Pancreas (tissue), 10 donors: ENCODE measurements at places on chromosomes 3 and 15. TPM values are rescaled to one million over a fixed set of nuclear protein-coding genes. Genes with fewer than 3 reads are reported as not detected.

- no peaks in the 10 kb centered on the region for H3K4me1 ChIP-seq
- no peak for DNase-seq
- H3K27me3 ChIP-seq: no peaks in the 10 kb centered on the region
- H3K4me3 ChIP-seq: no peak overlapping the region
- no peaks in the 10 kb centered on the region for H3K36me3 ChIP-seq
Observed at GRCh38 chr15:51375966-51376640, 34.6 kb downstream of the GLDN start.

DNA sequence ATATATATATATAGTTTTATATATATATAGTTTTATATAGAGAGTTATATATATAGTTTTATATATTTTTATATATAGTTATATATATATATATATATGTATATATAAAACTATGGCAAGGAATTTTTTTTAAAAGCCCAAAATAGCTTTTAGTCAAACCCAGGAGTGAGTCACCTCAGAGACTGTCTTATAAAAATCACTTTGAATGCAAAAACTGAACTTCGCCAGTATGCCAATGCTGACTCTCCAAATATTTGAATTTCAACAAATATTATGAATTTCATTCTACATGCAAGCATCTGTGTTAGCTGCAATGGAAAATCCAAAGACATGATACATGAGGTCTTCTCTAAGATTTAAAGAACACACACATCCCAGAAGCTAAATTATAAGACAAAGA is 132.8 kb upstream of the NR2F2 start:
- DNase-seq: no peak
- H3K4me3 ChIP-seq: no peak overlapping the region
- no peaks in the 10 kb centered on the region for H3K4me1 ChIP-seq
- H3K27ac ChIP-seq: no peak overlapping the region
- H3K27me3 ChIP-seq: no peaks in the 10 kb centered on the region

DNA sequence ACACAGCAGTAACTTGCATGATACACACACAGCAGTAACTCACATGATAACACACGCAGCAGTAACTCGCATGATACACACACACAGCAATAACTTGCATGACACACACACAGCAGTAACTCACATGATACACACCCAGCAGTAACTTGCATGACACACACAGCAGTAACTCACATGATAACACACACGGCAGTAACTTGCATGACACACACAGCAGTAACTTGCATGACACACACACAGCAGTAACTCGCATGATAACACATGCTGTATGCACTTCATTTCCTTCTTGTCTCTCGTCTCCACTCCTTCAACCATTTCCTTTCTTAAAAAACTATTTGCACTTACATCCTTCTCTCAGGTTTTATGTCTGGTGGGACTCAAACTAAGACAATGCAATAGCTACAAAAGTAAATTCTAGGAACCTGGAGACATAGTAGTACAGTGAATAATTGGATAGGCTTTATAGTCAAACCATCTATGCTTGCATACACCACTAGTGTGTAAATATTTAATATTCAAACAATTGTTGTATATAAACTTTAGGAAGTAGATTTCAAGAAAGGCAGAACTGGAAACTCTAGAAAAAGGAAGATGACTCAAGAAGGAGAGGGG is 130.8 kb downstream of the UACA start:
- no peak overlapping the region for H3K27ac ChIP-seq
- no peaks in the 10 kb centered on the region for H3K27me3 ChIP-seq
- H3K4me3 ChIP-seq: no peak overlapping the region
- no peaks in the 10 kb centered on the region for H3K4me1 ChIP-seq
- H3K36me3 ChIP-seq: no peaks in the 10 kb centered on the region

DNA sequence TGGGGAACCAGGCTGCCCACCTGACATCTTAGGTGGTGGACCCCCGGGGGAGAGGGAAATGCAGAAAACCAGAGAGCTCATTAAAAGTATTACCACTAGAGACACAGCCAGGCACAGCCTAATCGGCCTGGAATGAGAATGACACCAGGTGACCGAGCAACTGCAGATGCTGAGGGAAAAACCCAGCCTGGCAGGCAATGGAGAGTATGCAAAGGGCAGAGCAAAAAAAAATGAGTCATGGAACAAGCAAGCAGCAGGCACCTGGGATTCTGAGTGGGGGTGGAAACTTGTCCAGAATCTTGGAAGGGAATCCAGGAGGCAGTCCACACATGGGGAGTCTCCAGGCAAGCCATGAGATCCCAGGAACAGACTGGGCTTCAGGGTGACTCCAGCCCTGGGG is 183.7 kb upstream of the LRRN1 start:
- no peak for DNase-seq
- no peaks in the 10 kb centered on the region for H3K27me3 ChIP-seq
- H3K27ac ChIP-seq: no peak overlapping the region
- no peaks in the 10 kb centered on the region for H3K4me1 ChIP-seq
- H3K36me3 ChIP-seq: no peaks in the 10 kb centered on the region

- H3K4me1 ChIP-seq: no peaks in the 10 kb centered on the region
- no peaks in the 10 kb centered on the region for H3K27me3 ChIP-seq
- no peak overlapping the region for H3K4me3 ChIP-seq
- peaks cover 14% of the 10 kb centered on the region for H3K36me3 ChIP-seq
- DNase-seq: no peak
Observed at GRCh38 chr3:196357905-196358304, 19.7 kb upstream of the TM4SF19 start.

GRCh38 chr3:23685541-23686258 is 120.1 kb upstream of the UBE2E1 start:
- H3K4me1 ChIP-seq: no peaks in the 10 kb centered on the region
- DNase-seq: peak; percentile 48
- H3K27ac ChIP-seq: no peak overlapping the region

GRCh38 chr15:61743345-61743909 is 316.8 kb downstream of the VPS13C start:
- no peaks in the 10 kb centered on the region for H3K4me1 ChIP-seq
- no peaks in the 10 kb centered on the region for H3K36me3 ChIP-seq
- no peak overlapping the region for H3K27ac ChIP-seq
- no peaks in the 10 kb centered on the region for H3K27me3 ChIP-seq
- no peak for DNase-seq
- H3K4me3 ChIP-seq: no peak overlapping the region

The SV2B gene
- 4.4 TPM for total RNA-seq

DNA sequence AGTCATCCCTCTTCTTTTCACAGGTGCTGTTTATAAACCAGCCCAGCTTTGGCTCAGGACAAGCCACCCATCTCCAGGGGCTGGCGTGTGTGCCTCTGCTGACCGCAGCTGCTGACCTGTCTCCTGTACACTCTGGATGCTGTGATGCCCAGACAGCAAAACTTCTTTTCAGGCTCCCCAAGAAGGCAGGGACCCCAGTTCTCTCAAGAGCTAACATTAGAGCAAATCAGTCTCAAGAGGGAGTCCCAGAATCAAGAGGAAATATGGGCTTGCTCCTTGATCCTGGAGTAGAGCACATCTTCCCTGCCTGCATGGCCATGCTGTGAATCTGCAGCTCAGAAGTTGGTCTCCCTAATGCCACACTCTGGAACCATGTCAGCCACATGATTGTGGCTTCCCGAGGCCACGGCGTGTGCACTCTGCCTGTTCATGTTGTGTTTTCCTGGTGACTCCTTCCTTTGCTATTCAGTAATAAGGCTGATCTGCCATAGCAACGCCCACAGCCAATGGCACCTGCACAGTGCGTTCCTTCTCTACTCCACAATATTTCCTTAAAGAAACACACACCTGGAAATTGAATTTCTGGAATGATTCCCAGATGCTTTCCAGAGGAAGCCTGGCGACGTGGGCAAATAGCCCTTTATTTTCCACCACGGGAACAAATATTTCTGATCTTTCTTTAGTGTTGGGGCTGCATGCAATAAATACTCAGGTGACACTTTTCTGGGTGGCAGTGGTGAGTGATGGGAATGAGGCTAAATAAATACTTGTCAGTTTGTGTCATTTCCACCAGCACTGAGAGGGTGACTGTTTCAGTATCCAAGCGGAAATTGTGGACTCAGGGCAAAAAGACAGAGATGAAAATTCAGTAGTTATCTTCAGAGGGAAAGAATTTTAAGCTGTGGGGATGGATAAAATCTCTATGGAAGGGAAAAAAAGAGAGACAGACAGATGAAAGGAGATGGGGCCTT is 21.9 kb upstream of the THSD4 start:
- no peak overlapping the region for H3K27ac ChIP-seq
- DNase-seq: no peak
- H3K27me3 ChIP-seq: no peaks in the 10 kb centered on the region
- no peak overlapping the region for H3K4me3 ChIP-seq
